Right ventricle myocardium superior (tissue), 1 donor: ENCODE measurements at places on chromosomes 7 and 10. TPM values are rescaled to one million over a fixed set of nuclear protein-coding genes. Genes with fewer than 3 reads are reported as not detected.

DNA sequence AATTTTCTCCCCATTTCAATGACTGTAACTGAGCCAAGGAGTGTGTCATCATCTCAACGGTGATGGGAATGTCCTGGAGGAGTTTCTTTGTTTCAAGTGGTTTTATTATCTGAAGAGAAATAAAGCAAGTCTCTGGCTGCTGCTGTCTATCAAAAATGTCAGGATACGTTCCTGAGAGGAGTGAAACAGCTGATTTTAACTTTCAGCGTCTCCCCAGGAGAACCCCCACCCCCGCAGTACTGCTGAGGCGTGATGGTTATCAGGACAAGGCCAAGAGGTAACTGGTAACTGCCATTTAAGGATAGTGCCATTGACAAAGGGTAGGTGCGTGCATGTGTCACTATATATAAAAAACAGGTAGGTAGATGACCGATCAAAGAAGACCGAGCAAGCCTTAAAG is 70.3 kb upstream of the LRGUK start:
- DNase-seq: no peak

- no peak for DNase-seq
These were observed 4.1 kb upstream of the CDK14 start for GRCh38 chr7:90592033-90592432.

DNA sequence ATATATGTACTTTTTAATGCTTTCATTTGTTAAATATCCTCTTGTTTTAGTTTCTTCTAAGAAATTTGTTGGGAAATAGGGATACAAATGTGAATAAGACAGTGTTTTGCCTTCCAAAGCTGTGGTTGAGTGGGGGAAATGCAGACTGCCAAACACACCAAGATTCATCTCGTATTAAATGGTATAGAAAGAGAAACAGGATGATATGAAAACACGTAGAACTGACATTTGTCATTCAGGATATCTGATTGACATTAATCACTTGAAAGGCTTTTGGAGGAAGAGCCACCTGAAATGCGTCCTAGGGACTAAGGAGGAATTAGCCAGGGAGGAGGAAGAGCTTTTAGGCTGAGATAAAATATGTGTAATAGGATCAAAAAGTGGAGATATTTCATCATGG is 287.4 kb upstream of the SEMA3C start:
- DNase-seq: no peak

The IQUB gene
- total RNA-seq: 0.30 TPM

- no peak for DNase-seq
These were observed 89.1 kb upstream of the AGR3 start for GRCh38 chr7:16970732-16971482.

DNA sequence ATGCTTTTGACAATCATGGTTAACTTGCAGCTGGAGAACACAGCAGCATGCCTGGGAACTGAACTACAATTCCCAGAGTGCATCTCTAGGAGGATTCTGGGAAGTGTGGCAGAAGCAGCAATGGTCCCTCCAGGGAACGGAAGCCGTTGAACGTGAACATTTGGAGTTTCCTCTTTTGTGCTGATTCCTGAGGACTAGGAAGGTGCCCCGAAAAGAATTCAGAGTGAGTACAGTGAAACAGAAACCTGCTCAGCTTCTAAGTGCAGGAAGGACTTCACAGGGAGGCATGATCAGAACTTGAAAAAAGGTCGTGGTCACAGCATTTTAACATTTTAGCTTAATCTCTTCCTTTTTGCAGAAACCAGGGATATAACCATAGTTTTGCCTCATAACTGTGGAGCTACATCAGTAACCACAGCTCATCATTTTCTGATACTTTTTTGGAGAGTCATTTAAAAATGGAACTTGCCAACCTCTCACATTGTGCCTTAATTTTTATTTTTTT is at the start of gene NUDT13:
TSS of gene NUDT13 (plus strand) at position 111 of the 505 bp plus-strand sequence. CDS start 3,911 bp downstream, outside the sequence.
- peak; percentile 61 for DNase-seq

The HKDC1 gene
- not detected for total RNA-seq

- no peak for DNase-seq
These were observed 127.8 kb downstream of the PTPN20 start for GRCh38 chr10:47038881-47039561.

GRCh38 chr10:68790476-68790875 is 36.9 kb upstream of the STOX1 start:
- no peak for DNase-seq

DNA sequence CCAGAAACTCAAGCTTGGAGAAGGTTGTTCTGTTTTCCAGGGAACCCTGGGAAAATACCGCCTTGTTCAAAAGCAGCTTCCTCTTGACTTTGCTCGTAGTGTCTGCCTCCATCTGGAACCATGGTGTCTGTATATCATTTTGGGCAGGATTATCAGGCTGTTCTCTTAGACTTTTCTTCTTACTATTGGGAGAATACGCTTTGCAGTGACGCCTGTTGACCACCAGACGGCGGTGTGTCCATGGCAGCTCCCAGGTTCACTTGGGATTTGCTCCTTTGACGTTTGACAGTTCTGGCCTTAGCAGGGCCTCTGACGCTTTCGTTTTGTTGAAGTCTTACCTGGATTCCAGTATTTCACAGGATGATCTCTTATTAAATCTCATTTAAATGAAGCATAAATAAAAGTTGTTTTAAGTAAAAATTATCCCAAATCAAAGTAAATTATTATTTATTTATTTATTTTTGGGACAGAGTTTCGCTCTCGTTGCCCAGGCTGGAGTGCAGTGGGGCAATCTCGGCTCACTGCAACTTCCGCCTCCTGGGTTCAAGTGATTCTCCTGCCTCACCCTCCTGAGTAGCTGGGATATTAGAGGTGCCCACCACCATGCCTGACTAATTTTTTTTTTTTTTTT is 41.8 kb upstream of the GJD4 start:
- DNase-seq: peak; percentile 68

DNA sequence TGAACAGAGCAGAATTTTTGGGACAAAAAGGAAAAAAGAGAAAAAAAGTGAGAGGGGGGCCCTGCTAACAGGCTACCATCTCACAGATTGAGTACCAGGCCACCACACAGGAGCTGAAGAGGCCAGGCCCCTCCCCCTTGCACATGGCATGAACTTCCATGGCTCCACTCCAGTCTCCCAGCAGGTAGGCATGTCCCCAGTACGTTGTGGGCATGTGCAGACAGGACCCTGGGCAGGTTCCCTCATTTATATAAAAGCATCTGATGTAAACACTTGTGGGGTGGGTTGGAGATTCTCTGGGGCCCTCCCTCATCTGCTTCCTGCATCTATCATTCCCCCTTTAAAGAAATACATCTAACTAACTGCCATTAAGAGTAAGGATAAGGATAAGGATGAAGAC is 45.0 kb upstream of the AKR1C1 start:
- DNase-seq: no peak

The SPDYE1 gene
- not detected for total RNA-seq

DNA sequence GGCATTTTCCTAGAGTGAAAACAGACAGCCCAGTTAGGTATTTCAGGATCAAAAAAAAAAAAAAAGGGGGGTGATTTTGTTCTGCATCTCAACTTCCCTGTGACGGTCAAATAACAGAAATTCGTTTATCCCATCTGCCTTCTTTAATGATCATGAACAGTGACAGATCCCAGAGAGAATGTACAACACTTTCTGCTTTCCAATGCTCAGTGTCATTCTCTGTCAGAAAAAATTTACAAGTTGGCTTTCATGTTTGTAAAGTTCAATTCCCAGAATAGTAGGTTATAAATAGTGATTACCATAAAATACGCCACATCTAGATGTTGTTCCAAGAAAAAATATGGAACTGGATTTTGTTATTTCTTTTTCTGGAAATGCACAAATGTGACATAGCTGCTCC is 1013.2 kb upstream of the PHF14 start:
- no peak for DNase-seq

- no peak for DNase-seq
These were observed 79.2 kb upstream of the KCNIP2 start for GRCh38 chr10:101922846-101923245.

The MRPS17 gene
- 21.0 TPM for total RNA-seq

The DENND2A gene
- 11.6 TPM for total RNA-seq

The MBL2 gene
- not detected for total RNA-seq

- no peak for DNase-seq
These were observed 258.9 kb downstream of the KCNMA1 start for GRCh38 chr10:77378366-77379349.

GRCh38 chr10:101060036-101060950 is 1.5 kb upstream of the KAZALD1 start:
- DNase-seq: peak; percentile 96

The ASAH2 gene
- total RNA-seq: 2.9 TPM

The FXYD4 gene
- not detected for total RNA-seq

DNA sequence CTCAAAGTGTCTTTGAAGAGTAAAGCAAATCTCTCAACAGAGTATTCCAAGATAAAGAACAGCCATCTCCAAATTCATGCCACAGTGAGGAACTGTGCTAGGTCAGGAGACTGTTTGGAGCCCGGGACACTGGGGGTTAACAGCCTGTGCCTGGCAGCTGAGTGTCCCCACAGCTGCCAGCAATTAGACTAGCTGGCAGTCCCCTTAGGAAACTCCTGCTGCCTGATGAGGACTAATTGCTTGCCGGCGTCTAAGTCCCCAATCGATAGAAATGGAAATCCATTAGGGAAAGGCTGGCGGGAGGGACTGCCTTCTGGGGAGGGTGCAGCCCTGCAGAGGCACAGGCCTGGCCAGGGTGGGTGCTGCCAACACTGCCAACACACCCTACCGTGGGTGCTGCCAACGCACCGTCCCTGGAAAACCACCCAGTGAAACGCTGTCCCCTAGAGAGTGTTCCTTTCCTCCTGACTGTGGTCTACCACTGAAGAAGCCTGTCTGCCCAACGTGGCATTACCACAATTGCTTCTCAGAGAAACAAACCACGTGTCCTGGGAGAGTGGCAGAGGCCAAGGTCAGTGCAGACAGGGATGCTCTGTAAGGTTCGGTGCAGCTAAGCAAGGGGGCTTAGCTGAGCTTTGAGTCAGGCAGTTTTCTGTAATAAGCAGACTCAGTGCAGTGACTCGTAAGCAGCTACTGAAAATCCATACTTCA is 60.8 kb downstream of the XRCC2 start:
- DNase-seq: no peak

- DNase-seq: no peak
These were observed 36.2 kb upstream of the XPNPEP1 start for GRCh38 chr10:109959259-109960145.

DNA sequence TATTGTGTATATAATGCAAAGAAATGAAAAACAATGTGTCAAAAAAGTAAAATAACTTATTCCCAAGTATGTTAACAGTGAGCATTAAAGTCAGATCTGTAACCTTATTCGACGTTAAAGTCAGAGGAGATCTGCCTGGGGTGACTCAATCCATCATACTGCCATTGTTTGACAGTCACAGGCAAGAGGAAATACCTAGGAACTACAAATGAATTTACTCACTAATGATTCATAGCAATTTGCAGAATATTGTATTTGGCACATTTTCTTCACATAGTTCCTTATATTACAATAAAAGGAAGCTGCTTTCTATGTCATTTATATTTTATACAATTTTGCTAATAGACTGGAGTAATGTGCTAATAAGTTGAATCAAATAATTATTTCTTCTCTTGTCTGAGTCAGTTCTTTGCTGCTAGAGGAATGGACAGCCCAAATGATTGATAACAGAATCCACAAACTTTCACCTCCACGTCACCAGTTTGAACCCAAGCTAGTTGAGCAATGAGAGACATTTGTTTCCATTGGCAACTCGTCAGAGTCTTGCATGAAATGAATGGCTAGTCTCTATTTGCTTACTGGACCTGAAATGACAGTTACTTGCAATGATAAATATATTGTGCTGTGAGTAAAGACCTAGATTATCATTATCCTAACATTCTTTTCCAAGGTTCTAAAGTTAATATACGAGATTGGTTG is 48.5 kb upstream of the TMEM106B start:
- no peak for DNase-seq

The CFAP46 gene
- 1.9 TPM for total RNA-seq

DNA sequence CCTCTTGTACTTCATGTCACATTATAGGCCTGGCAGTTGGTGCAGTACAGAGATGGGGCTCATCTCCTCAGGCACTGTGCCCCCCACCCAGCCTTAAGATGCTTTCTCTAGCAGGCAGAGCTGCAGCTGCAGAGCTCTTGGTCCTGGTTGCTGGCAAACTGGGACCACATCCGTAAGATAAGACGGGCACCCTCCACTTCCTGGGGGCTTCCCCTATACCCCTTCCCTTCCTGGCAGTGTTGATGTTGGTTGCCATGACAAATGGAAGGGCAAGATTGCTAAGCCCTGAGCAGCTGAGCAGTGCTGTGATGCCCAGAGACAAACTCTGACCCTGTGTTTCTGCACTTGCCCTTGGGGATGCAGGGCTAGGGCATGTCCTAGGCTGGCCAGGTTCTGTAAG is 103.4 kb upstream of the ANLN start:
- DNase-seq: no peak

DNA sequence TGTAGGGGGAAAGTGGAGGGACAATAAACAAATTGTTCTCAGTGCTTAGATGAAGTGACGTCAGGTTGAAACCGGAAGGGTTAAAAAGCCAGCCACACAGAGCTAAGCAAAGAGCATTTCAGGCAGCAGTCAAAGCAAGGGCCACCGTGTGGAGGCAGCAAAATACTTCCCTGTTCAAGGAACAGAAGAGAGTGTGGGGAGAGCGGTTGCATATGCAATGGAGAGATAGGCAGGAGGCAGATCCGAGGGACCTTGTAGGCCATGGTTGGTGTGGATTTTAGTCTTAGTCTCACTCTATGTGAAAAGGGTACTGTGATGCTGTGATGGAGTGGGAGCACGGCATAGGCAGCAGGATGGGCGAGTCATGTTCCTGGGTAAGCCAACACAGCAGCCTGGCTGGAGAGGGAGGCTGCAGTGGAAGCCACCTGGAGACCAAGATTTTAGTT is 3.8 kb upstream of the STN1 start:
- no peak for DNase-seq

The GJC3 gene
- 0.19 TPM for total RNA-seq

DNA sequence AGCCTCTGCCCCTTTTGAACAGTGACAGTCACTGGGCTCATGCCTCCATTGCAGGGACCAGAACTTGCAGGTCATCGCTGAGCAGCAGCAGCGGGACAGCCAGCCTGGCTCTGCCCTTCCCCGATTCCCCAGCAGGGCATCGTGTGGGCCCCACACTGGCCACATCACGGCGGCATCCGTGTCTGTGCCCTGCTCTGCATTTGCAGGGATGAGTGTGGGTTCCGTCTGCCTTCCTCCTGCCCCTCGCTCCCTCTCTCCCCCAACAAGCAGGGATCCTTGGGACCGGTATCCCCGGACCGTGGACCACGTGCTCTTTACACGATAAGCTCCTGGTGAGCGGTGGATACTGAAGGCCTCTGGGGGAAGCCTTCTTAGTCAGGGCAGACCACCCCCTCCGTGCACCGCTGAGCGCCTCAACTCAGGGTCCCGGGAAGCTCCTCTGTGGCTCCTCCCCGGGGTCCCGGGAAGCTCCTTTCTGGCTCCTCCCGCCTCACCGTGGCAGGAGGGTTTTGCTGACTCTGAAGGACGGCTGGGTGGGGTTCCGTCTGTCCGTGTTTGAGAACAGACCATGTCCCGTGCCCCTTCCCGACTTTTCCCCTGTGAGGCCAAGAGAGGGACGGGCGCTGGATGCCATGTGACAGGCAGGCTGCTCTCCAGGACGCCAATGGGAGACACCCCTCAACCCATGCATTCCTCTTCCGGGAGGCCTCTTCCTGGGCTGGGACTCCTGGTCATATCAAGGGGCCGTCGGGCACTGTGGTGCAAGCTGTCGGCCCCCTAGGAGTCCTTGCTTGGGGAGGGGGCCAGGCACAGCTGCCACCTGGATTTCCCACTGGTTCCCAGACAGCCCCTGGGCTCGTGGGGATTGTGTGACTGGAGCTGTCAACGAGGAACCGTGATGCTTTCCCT is 23.5 kb upstream of the NKX6-2 start:
- peak; percentile 36 for DNase-seq

The OGDHL gene
- 1.8 TPM for total RNA-seq

- DNase-seq: no peak
These were observed 155.6 kb upstream of the NEBL start for GRCh38 chr10:21052709-21053104.

The VAX1 gene
- total RNA-seq: not detected
